Heart left ventricle (tissue), 16 donors: ENCODE measurements at places on chromosomes 16 and 17. TPM values are rescaled to one million over a fixed set of nuclear protein-coding genes. Genes with fewer than 3 reads are reported as not detected.

GRCh38 chr17:36001862-36002603, 680 bp upstream of the CCL15 start:
- DNase-seq, result no peak

Gene OMG
- total RNA-seq, result not detected

Gene KRTAP2-3
- not detected for total RNA-seq

GRCh38 chr17:57779706-57780105, 34.6 kb upstream of the CCDC182 start:
- no peak for DNase-seq

GRCh38 chr17:39487946-39488345, 26.7 kb downstream of the CDK12 start:
- DNase-seq, result no peak
